ENCODE measurements at places on chromosomes 4 and X. TPM values are rescaled to one million over a fixed set of nuclear protein-coding genes. Genes with fewer than 3 reads are reported as not detected.

CT45A2 gene
- total RNA-seq, result not detected

CXCL8 gene
- not detected for total RNA-seq

RHOXF1 gene
- total RNA-seq, result not detected

- DNase-seq, result no peak
These were observed 55.1 kb downstream of the F9 start for GRCh38 chrX:139585613-139586012.

GRCh38 chrX:10130354-10130753, 26.4 kb upstream of the CLCN4 start:
- DNase-seq, result no peak

DNA sequence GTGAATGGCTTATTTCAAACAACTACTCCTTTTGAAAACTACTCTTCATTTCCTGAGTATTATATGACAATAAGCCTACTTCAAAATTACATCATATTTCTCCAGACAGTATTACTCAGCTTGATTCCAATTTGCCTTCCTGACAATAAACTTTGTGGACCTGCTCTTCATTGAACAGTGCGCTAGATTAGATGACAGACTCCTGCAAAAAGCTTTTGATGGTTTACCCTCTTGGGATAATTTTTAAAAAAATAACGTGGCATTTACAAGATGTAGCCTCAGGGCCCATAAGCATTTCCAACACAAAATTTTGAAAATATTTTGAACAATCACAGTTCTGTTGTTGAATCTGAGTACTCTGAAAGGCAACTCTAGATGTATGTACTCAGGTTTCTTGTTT, 25.9 kb downstream of the MGAT4D start:
- DNase-seq, result no peak

- DNase-seq, result no peak
These were observed 59.7 kb downstream of the HMGB3 start for GRCh38 chrX:151042842-151043241.
